ENCODE measurements at places on chromosomes 12 and 14.
A peak's percentile ranks its signal among the peaks of the same experiment; 100 is the strongest.

DNA sequence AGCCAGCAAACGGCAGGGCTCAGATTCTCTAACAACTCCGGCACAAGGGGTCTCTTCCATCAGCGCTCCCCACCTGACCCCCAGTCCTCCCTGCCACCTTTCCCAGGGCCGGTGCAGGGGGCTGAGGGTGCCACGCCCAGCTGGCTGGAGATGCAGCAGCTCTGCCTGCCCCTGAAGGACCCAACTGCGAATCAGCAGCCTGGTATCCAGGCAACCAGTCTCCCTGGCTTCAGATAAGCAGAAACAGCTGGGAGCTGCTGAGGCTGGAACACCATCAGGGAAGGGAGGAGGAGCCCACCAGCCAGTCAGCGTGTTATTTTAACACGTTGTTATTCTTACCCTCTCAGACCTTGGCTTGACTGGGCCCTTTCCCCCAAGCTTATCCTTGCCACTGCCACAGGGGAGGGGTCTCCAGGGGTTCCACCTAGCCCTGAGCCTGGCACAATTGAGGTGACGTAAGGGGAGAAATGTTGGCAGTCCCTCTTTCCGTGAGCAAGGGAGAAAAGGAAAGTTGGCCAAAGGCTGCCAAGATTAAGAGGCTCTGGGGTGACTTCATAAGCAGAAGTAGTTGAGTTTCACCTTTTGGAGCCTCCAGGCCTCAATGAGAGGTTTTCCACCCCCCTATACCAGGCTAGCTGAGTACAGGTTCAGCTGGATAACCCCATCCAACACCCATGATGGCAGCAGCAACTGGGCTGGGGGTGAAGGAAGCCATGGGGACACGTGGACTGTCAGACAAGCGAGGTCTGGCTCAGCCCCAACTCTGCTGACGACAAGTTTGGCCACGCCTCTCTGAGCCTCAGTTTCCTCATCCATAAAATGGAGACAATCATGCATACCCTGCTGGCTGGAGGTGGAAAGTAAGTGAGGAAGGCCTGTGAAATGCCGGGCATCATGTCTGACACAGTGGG is 91.1 kb downstream of the IRF2BPL start:
- no peak for DNase-seq

DNA sequence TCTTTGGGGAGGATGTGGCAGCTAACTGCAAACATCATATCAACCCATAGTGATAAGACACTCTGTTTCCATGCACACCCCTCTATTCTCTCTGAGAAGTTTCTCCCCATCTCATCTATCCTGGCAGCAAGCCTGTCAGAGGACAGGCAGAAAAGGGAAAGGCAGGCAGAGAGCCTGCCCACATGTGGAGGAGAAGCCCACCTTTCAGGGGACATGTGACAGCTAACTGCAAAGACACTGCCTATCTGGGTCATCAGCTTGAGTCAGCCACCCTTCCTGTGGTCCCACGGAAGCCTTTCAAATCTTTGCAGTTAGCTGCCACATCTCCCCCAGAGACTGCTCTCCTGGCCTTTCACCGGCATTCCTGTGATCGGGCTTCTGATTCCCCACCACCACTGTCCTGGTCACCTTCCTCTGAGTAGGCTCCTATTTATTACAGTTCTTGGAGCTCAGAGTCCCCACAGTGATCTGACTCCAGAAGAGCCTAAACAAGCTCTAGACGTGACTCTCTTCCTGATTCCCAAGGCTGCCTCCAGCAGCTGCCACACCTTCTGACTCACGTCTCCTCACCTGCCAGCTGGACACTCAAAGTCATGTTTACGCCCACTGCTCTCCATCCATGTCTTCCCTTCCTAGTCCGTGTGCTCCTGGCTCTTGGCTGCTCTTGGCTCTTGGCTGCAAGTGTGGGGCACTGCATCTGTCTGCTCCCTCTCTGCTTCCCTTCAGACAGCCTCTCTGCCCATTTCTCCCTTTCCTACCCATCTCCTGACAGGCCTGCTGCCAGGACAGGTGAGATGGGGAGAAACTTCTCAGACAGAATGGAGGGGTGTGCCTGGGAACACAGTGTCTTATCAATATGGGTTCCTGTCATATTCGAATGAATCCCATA is 7.5 kb upstream of the KRT1 start:
- DNase-seq, result no peak

- no peak for DNase-seq
These were observed 28.6 kb downstream of the CMKLR1 start for GRCh38 chr12:108310489-108310888.

DNA sequence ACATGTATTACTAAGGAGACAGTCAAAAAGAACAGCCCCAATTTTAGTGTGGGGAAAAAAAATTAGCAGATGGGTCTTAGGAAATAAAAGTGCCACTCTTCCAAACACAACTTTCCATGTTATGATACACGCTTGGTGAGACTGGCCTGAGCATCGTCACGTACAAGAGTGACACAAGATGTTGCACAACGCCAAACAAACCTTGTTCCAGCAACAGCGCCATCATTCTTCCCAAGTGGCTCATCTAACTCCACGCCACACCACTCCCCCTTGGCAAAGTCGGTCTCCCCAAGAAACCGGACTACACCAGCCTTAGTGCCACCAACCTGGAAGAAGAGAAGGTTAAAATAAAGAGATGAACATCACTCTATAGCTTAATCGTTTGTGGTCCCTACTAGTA is 58.7 kb downstream of the CLIP1 start:
- DNase-seq, result no peak

GRCh38 chr12:89179245-89179644 is 173.1 kb downstream of the DUSP6 start:
- DNase-seq, result no peak

DNA sequence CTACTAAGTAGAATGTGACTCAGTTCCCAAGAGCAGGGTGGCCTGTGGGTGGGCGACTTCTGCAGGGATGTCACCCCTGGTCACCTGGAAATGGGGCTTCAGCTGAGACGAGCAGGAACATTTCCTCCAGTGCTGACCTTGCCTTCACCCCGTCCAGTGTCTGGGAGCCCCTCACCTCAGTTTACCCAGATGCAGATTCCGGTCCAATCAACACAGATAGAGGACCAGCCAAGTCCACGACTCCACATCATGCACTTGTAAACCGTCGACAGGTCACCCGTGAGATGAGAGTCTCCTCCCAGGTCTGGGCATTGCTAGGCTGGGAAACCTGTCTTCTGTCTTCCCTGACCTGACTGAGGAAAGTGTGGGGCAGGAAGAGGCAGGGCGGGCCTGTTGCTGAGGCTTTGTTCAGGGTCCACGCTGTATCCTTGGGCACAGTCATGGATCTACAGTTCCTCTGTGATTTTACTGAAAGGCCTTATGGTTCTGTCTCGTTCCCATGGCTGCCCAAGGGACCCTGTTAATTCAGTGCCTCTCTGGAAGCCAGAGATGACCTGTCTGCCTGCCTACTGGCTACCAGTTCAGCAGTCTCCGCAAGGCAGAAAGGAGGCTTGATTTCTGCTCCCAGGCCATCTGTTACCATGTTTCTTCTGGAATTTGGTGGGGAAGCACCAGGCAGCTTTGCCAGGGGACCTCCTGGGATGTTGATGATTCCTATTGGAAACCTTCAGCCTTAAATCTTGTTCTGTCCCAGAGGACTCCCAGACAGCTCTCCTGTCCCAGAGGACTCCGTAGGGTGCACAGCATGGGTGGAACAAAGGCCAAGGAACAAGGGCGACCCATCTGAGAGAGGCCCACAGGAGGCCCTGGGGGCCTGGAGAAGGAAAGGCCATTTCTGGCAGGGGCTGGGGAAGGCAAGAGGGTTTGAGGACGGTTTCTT is 288.5 kb upstream of the RTL1 start:
- DNase-seq, result no peak

DNA sequence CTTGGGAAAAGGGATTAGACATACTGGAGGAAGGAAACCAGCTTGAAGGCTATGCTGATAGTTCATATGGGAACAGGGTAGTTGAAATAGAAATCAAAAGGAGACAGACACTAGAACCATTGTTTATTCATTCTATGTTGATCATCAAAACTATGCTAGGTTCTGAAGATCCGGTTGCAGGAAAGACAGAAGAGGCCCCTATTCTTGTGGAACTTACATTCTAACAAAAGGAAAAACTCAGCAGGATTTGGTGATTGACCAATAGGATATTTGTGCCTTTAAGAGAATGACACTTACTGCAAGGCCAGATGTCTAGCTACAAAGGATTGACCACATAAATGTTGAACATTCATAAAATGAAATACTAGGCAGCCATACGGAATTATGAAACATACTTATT is 179.2 kb downstream of the AKAP6 start:
- DNase-seq, result no peak

DNA sequence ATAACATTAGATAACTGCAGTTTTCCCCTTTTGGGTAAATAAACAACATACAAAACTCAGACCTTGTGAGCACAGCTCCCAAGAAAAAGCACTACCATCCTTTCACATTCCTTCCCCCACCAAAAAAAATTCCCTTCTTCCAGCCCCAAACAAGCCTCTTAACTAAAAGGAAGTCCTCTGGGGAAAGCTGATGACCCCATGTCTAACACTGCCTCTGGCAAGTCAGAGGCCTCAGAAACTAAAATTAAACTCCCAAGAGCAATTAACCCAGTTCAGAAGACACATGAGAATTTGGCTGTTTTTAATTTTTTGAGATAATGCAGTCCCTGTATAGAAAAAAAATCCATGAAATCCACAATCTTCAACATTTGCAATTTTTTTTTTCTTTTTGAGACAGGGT is 127.7 kb downstream of the SPTSSA start:
- no peak for DNase-seq

- DNase-seq, result no peak
These were observed 69.4 kb upstream of the RHOJ start for GRCh38 chr14:63134801-63135200.

GRCh38 chr12:47271800-47272239 is 192.1 kb upstream of the AMIGO2 start:
- DNase-seq, result no peak

- DNase-seq, result no peak
These were observed 494.3 kb downstream of the TRHDE start for GRCh38 chr12:72766517-72766916.

DNA sequence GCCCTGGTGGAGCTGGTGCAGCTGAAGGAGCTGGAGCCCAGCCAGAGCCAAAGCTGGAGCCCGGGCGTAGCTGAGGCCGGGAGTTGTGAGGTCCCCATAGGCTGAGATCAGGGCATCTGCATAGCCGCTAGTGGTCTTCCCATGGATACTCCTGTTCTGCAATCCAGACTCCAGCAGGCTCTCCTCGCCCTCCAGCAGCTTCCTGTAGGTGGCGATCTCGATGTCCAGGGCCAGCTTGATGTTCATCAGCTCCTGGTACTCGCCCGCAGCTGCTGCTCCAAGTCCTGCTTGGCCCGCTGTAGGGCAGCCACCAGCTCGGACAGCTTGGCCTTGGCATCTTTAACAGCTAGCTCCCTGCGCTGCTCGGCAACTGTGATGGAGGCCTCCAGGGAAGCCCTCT is 966.1 kb downstream of the FSCB start:
- DNase-seq, result no peak

GRCh38 chr12:116249938-116250337 is 27.6 kb downstream of the MED13L start:
- DNase-seq, result no peak

GRCh38 chr14:54662491-54663133 is 95.7 kb downstream of the SAMD4A start:
- no peak for DNase-seq

DNA sequence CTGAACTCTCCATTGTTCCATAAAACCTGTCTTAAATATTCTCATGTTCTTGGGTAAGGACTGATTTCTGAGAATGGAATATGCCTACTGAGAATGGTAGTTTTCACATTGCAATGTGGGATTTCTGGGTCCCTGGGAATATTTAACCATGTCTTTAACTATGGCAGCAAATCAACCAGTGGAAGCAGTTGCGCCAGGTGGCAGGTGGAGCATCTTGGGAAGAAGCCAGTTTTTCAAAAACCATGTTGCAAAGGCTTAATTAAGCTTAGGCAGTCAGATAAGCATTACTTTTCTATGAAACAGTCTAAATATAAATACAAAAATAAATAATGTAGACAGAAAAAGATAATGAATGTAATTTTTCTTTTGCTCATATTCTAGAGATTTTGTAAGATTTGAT is 448.1 kb downstream of the ADAMTS20 start:
- no peak for DNase-seq

DNA sequence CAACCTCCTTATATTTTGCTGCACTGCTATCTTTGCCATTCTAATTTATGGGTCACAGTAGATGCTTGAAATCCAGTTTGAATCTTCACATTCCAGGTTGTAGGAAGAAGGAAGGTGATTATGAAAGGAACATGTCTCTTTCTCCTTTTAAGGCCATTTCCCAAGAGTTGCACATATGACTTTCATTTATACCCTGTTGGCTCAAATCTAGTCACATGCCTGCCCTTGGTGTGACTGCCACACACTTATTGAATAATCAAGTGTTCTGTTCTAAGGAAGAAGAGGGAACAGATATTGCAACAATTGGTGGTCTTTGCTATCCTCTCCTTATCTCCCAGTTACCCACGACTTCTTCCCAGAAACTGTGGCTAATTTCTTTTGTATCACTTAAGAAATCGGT is 404.3 kb downstream of the TMEM117 start:
- DNase-seq, result no peak

- peak; percentile 74 for DNase-seq
These were observed 67.2 kb downstream of the CCDC92 start for GRCh38 chr12:123905319-123905925.

- DNase-seq, result peak; percentile 46
These were observed 1.3 kb upstream of the RASSF3 start for GRCh38 chr12:64608901-64609535.

- DNase-seq, result no peak
These were observed 17.4 kb upstream of the ANKRD33 start for GRCh38 chr12:51870504-51870903.

GRCh38 chr12:31867292-31867691 is 91.9 kb upstream of the RESF1 start:
- DNase-seq, result no peak

DNA sequence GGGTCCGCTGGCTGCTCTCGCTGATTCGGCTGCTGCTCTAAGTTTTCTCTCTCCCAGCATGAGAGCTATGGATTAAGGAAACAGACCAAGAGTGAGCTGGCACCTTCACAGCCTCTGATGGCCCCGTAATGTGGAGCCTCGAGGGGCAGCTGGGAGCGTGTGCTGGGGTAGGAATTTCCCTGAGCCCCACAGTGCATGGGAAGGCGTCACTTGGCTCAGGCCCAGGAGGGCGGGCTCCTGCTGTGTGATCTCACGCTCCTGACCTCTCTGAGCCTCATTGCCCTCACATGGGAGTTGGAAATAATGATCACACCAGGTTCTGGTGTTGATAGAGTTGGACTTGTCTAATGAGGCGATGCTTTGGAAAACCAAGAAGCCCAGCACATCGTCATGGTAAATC is 238.6 kb upstream of the CRY1 start:
- DNase-seq, result no peak

DNA sequence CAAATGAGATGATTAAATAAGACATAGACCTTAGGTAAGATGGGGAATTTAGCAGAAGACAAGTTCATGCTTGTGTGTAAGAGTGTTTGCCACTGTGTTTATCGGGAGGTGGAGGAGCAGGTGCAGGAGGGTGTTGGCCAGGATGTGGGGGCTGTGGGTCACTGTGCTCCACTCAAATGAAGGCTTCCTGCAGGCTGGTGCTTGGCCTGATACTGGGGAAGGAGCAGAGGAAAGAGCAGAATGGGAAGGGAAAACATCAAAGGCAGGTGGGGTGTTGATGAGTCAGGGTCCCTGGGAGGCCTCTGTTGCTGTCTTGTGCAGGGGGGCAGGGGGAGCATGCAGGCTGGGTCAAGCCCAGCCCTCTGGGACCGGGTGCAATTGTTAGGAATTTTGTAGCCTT is 126.5 kb downstream of the TSPAN9 start:
- no peak for DNase-seq

- DNase-seq, result no peak
These were observed 45.0 kb downstream of the GIT2 start for GRCh38 chr12:109951136-109951535.
